Effector CD8-positive, alpha-beta T cell (primary cell): ENCODE measurements at places on chromosomes 13 and 19.

- no peak for DNase-seq
These were observed 6.5 kb downstream of the SPART start for GRCh38 chr13:36339600-36340155.

GRCh38 chr13:114088234-114088633, 44.2 kb downstream of the RASA3 start:
- DNase-seq = no peak

GRCh38 chr19:3801412-3802096, 15.4 kb upstream of the MATK start:
- DNase-seq = peak; percentile 27

GRCh38 chr13:50126263-50126992, 111.2 kb downstream of the KCNRG start:
- DNase-seq = no peak

- no peak for DNase-seq
These were observed 5.2 kb upstream of the STK24 start for GRCh38 chr13:98581971-98582702.

- DNase-seq = no peak
These were observed 1426.6 kb upstream of the PRR20A start for GRCh38 chr13:55714120-55714519.

DNA sequence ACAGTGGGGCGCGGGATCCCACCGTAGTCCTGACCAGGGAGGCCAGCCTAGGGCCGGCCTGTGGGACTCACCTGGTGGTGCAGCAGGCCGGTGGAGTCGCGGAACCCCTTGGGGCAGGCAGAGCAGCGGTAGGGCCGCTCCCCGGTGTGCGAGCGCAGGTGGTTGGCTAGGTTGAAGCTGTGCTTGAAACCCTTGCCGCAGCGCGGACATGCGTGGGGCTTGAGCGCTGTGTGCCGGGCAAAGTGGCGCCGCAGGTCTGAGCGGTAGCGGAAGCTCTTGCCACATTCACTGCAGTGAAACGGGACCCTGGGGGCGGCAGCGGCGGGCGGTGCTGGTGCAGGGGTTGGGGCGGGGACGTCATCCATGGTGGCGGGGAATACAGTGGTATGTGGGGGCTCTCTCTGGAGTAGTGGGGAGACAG, 1.8 kb downstream of the FIZ1 start:
- no peak for DNase-seq

- DNase-seq = no peak
These were observed 59.6 kb downstream of the DCT start for GRCh38 chr13:94419925-94420305.

DNA sequence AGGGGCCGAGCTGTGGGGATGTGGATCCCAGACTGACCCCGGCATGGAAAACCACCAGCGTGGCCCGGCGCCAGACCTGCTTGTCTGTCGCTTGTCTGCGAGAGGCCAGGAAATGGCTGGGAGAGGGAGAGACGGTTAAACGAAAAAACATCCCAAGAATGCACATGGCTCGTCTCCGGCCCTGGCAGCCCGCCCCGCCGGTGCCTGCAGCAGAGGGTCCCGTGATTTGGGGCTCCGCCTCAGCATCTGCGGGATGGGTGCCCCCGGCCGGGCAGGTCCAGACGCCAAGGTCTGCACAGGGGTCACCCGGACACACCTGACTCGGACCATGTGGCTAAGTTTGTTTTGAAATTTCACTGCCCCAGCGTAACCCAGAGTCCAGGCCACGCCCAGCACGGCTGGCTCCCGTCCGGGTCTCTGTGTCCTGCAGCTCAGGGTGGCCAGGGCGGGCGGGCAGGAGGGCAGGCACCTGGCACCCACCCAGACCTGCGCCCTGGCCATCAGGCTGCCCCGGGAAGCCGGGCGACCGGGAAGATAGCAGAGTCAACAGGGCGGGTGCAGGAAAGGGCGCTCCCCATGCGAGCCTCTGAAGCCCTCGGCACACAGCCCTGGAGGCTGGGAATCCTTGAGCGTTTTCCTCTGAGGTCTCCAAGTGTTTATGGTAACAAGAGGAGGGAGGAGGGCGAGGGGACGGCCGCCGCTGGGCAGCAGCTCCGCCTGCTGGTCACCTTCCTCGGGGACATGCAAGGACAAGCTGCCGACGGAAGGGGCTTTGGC, 103.2 kb downstream of the GADD45B start:
- peak; percentile 18 for DNase-seq

DNA sequence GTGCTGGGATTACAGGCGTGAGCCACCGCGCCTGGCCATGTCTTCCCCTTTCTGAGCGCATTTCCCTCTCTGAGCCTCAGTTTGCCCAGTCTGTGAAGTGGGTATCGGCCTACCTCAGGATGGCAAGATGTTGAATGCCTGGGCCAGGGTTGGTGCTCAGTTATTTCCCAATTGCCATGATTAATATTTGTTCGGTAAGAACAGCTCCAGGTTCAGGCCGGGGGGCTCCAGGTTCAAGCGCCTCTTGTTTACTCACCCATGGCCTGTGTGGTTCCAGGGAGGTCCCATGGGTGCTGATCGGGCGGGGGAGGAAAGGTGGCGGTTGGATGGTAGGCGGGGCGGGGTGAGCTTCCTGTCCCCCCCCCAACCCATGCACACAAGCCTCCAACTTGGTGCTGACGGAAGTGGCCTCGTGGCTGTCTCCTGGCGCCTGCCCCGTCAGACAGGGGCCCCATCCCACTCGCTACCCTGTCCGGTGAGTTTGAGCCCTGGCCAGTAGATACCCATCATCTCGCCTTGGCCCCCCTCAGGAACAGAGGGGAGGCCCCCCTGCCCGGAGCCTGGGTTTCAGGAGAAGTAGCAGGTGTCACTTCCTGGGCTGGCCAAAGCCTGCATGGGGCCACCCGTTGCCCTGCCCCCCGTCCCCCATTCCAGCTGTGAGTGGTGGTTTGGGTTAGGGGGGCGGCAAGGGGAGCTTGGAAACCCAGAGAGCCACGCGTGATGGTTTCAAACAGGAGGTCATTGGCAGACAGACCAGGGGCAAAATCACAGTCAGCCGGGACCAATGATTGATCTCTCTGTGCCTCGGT, at the start of gene FCHO1:
FCHO1 (plus strand) TSS at position 375 of the 809 bp plus-strand sequence. CDS start 3,688 bp downstream, outside the sequence.
- DNase-seq = peak; percentile 65

DNA sequence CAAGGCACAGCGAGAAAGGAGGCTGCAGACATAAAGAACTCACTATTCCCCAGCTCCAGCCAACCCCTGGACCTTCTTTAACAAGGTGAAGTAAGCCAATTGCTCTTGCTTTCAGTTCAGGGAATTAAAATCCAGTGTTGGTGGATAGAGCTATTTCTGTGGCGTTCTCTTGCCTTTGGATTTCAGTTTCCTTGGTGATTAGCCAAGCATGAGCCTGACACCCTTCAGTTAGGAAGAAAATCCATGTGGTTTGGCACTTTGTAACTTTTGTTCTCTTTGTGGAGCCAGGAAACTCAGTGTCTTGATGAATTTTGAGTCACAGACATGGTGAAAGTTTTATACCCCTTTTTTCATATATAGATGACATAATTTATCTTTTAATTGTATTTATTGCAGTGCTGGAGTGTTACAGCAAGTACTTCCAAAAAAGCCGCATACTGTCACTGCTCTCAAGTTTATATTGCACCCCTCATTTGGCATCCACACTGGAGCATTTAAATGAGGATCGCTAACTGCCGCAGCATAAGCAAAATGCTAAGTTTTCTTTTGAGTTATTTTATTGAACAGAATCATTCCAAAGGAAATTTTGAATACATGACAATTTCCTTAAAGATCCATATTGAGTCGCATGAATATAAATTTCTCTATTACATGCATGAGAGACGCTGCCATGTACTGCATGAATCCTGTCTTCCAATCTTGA, 406.8 kb downstream of the MYO16 start:
- DNase-seq = no peak

- DNase-seq = no peak
These were observed 112.6 kb downstream of the KCTD12 start for GRCh38 chr13:76773448-76774094.

DNA sequence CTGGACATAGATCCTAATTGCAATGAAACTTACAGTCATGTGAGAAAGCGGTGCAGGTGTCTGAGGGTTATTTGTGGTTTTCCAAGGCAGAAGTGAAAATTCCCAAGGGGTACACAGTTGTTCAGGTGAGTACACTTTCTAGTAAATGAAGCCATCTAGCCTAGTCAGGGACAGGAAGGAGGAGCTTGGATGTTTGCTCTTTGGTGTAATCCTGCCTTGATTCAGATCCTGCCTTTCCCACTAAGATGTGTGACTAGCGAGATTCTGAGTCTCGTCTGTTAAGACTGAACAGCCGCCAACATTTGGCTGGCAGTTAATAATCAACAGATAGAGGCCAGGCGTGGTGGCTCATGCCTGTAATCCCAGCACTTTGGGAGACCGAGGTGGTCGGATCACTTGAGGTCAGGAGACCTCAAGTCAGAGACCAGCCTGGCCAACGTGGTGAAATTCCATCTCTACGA, 2.5 kb downstream of the RPS9 start:
- DNase-seq = no peak

GRCh38 chr19:497869-498510, 1.7 kb downstream of the MADCAM1 start:
- no peak for DNase-seq

- no peak for DNase-seq
These were observed 15.1 kb upstream of the GNA15 start for GRCh38 chr19:3120611-3121276.

DNA sequence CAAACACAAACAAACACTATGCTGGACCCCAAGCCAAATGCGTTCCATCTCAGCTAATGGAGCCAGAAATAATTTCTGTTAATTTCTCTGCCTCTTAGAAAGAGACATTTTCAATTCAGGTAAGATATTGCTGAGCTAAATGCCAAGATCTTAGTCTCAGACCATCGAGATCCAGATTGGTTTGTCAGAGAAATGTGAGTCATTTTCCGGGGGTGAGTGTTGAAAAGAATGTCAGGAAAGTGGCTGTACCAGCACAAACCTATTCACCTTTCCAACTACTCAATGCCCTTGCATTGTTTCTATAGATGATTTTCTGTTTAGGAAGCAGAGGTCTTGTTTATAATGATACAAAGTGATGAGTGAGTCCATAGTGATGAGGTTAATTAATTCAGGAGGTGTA, 266.8 kb upstream of the TSHZ3 start:
- DNase-seq = no peak

GRCh38 chr13:101152184-101152583, 264.1 kb downstream of the NALCN start:
- no peak for DNase-seq
